ENCODE measurements at places on chromosomes 5 and 9.

DNA sequence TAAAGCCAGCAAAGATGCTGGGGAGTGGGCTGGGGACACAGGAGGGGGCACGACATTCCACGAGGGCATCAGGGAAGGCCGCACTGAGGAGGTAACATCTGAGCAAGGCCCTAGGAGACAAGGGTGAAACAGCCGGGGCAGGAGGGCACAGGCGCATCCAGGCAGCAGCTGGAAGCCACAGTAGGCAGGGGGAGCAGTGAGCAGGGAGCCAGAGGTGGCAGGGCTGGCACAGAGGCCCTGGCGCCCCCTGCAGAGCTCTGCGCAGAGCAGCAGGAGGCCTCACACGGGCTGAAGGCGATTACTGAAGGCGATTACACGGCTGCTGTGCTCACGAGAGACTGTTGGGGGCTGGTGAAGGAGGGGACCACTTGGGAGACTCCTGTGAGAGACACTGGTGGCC is 15.4 kb downstream of the LMAN2 start:
- DNase-seq, result no peak

DNA sequence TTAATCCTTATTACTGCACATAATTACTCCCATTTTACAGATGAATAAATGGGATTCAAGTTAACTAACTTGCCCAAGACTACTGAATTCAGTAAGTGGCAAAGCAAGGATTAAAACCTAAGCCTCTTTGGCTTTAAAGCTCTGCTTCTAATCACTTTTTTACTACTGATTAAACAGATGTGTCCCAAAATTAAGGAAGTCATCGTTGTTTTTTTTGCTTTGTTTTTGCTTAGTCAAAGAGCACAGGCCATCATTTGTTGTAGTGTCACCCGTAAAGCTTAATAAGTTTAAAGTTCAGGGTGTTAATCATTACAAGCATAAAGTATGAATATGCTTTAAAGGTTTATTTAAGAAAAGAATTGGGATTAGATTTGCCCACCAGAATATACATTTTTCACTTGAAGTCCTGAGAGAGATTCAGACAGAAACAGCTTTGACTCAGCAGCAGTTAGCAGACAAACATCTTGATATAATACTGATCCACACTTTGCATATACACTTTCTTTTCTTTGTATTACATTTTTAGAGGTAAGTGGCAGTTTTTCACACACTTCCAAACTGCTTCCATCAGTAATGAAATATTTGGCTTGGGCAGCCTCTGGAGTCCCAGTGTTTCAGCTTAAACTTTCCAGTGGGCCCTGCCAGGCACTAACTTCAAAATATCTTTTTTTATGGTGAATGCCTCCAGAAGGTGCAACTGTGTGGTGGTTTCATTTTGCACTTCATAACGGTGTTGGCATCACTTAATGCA is 52.7 kb downstream of the PIK3R1 start:
- no peak for DNase-seq

- no peak for DNase-seq
These were observed 61.9 kb downstream of the PIK3R1 start for GRCh38 chr5:68277431-68277830.

DNA sequence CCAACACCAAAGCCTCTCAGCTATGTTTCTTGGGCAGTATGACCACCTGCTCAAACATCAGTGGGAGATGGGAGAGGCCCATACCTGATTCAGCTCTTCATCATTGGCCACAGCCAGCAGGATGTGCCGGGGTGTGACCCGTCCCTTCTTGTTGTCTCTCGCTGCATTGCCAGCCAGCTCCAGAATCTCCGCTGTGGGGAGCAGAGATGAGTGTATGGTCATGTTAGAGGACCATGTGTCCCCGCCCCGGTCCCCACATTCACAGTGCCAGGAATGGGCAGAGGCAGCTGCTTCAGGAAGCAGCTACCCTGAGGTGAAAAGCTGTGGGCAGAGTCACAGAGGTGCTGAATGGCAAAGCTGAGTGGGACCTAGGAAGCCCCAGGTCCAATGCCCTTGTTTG is 29.1 kb downstream of the MACROH2A1 start:
- no peak for DNase-seq

GRCh38 chr5:126023994-126024441 is 399.2 kb upstream of the GRAMD2B start:
- no peak for DNase-seq

GRCh38 chr5:142000704-142001484 is 11.9 kb downstream of the GNPDA1 start:
- no peak for DNase-seq

GRCh38 chr5:169331292-169331852 is 30.4 kb upstream of the SLIT3 start:
- no peak for DNase-seq

DNA sequence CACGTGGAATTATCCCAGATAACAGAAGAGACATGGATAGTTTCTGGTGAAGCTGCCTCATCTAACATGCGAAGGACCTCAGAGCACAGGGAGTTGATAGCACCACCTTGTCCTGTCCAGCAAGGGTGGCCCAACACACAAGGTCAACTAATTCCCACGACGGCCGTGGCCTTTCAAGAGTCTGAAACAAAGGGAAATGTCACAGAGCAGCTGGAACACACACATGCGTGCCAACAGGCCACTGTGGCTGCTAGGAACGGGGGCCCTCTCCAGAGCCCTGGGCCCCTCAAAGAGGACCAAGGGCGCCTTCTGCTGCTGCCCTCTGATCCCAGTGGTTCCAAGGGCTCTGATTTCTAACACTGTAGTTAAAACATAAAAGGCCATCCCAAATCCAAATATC is 50.7 kb downstream of the SECISBP2 start:
- no peak for DNase-seq

GRCh38 chr5:139660105-139660922 is 12.2 kb downstream of the CXXC5 start:
- no peak for DNase-seq

- peak; percentile 86 for DNase-seq
These were observed 14.8 kb upstream of the CEMIP2 start for GRCh38 chr9:71783120-71783523.

GRCh38 chr5:126794157-126794828 is 17.4 kb downstream of the LMNB1 start:
- no peak for DNase-seq

- no peak for DNase-seq
These were observed 700.3 kb downstream of the PTPRD start for GRCh38 chr9:9912459-9912858.

GRCh38 chr9:336039-336438 is 121.4 kb downstream of the DOCK8 start:
- DNase-seq, result no peak
